ENCODE measurements at places on chromosomes 13 and 19.
A peak's percentile ranks its signal among the peaks of the same experiment; 100 is the strongest.

GRCh38 chr19:39660661-39661060 lies 4.9 kb downstream of the LGALS16 start:
- DNase-seq = no peak

GRCh38 chr13:37446503-37446902 lies 152.1 kb downstream of the POSTN start:
- DNase-seq = peak; percentile 97

- DNase-seq = no peak
Measured at GRCh38 chr19:40144947-40145748, 46.1 kb upstream of the MAP3K10 start.

DNA sequence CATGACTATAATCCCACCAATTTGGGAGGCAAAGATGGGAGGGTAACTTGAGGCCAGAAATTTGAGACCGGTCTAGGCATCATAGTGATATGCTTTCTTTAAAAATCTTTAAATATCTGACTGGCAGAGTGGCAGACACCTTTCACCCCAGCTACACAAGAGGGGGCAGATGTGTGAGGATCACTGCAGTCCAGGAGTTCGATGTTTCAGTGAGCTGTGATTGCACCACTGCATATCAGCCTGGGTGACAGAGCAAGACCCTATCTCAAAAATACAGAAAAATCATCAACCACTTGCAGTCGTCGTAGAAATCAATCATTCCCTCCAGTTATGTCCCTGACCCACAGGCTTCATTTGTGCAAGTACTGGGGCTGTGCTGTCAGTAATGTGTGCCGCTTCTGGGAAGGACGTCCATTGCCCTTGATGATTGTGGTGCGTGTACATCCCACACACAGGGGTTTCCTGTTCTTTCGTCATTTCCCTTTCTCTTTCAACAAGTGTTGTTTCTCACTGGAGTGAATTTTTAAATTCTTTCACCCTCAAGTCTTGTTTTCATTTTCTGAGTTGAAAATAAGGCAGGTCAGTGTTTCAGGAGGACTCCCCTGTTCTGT lies 1.4 kb downstream of the LGALS14 start:
- DNase-seq = no peak

DNA sequence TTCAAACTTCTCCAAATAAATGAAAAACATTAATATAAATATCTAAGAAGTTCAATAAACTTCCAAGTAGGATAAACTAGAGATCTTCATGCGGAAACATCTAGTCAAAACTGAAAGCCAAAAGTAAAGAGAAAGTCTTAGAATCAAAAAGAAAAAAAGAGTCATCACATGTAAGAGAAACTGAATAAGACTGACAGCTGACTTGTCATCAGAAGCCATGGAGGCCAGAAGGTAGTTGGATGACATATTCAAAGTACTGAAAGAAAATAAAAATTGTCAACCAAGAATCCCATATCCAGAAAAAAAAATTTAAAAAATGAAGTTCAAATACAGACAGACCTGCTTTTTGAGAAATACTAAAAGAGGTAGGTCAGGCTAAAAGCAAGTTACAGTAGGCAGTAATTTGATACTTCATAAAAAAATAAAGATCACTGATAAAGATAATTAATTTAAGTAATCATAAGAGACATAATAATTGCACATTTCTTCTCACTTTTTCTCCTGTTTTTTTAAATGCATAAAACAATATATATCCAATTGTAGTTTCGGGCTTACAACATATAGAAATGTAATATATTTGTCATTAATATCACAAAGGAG lies 327.6 kb upstream of the PCDH9 start:
- no peak for DNase-seq

DNA sequence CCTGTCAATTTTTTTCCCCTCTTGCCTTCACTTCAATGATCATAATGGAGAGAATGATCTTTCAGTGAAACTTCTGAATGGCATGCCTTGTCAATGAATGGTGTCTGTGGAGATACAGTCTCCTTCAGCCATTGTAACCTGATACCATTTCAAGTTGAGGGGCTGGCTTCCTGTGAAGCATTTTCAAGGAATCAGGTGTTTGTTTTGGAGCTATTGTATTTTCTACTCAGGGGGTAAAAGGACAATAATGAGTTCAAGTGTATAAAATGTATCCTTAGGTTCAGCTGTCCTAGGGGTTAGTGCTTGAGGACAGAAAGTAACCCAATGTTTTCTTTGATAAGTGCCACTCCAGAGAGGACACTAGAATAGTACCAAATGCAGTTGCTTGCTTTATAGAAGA lies 23.8 kb upstream of the CBY2 start:
- DNase-seq = no peak
